ENCODE measurements at places on chromosomes 1 and 21. TPM values are rescaled to one million over a fixed set of nuclear protein-coding genes. Genes with fewer than 3 reads are reported as not detected.
A peak's percentile ranks its signal among the peaks of the same experiment; 100 is the strongest.

DNA sequence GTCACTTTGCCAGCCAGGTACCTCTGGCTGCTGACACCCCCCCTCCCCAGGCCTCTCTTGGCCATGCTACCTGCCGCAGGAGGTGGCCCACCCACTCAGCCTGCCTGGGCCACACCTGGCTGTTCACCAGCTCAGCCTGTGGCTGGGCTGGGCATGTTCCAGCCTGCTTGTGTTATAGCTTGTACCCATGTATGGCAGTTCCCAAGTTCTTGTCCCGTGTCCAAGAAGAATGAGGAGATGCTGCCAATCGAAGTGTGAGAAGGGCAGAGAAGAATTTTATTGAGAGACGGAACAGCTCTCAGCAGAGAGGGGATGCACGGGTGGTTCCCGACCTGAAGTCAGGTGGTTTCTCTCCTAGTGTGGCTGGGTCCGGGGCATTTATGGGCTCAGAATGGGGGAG lies 3.9 kb upstream of the MMEL1 start:
- peak; percentile 18 for DNase-seq

DNA sequence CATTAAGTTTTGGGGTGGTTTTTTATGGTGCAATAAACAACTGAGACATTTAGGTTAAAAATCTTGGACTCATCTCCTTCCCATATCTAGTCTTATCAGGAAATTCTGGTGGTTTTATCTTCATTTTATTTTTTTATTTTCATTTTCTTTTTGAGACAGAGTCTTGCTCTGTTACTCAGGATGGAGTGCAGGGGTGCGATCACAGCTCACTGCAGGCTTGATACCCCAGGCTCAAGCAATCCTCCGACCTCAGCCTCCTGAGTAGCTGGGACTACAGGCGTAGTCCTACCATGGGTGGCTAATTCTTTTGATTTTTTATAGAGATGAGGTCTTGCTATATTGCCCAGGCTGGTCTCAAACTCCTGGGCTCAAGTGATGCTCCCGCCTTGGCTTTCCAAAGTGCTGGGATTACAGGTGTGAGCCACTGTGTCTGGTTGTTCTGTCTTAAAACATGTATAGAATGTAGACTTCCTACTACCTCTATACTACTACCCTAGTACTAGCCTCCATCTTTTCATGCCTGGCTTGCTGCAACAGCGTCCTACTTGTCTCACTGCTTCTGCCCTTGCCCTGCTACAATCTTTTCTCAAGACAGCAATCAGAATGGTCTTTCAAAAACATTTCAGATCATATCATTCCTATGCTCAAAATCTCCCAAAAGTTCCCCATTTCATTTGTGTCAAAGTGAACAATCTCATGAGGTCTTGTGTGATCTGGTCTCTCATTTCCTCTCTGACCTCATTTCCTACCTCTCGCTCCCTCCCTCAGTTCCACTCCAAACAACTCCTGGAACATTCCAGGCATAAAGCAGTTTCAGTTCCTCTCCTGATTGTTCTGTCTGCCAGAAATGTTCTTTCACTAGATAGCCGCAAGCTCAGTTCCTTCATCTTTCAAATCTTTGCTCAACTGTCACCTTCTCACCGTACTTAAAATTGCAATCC lies 5.9 kb upstream of the FCGR2A start:
- DNase-seq: no peak

DNA sequence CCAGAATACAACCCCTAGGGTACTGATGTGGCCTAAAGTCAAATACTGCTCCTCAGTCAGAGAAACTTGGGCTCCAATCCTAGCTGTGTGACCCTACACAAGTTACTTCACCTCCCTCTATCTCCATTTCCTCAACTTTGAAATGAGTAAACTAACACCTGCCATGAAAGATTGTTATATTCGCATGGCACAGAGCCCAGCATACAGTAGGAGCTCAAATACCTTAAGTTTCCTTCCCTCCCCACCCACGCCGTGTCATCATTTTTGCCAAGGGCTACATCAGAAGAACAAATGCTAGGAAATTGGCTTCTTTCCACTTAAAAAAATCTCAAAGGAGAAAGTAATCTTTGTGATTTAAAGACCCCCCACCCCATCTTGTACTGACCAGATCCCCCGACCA lies 22.2 kb upstream of the ZNF362 start:
- no peak for DNase-seq

Gene EVA1C
- total RNA-seq: 19.6 TPM

Gene IKBKE
- 12.6 TPM for total RNA-seq

Gene SPRR5
- not detected for total RNA-seq

Gene C1orf185
- not detected for total RNA-seq
